LHCN-M2 (cell line): ENCODE measurements at places on chromosomes 13 and 19.

DNA sequence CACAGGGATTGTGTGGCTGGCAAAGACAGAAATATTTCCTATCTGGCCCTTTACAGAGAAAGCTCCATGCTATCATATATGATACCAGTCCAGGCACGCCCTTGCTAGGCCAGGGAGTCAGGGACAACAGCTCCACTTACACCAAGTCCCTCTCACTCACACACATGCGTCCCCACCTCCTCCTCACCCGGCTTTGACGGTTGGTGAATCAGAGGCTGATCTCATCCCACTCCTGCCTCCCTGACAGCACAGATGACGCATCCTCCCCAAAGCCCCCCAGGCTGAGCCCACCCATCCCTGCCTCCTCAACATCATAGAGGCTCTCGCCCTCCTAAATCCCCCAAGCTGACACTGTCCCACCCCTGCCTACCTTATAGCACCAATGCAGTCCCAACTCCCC is 62.7 kb downstream of the F2RL3 start:
- no peak for DNase-seq

DNA sequence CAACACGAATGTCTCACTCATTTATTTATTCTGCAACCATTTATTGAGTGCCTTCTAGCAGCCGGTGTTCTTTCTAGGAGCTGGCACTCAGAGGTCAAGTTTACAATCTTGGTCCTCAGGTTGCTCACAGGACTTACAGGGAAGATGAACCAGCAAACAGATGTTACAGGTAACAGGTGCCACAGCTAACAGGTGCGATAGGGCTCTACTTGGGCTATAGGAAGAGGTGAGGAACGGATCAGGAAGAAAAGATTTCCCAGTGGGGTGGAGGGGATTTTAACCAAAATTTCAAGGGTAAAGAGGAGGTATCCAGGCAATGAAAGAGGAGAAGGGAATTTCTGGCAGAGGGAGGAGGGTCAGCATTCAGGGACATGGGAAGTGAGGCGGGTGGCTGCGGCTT is 87.3 kb upstream of the FARP1 start:
- DNase-seq = no peak

- no peak for DNase-seq
Measured at GRCh38 chr13:50131920-50132903, 117.0 kb downstream of the KCNRG start.

DNA sequence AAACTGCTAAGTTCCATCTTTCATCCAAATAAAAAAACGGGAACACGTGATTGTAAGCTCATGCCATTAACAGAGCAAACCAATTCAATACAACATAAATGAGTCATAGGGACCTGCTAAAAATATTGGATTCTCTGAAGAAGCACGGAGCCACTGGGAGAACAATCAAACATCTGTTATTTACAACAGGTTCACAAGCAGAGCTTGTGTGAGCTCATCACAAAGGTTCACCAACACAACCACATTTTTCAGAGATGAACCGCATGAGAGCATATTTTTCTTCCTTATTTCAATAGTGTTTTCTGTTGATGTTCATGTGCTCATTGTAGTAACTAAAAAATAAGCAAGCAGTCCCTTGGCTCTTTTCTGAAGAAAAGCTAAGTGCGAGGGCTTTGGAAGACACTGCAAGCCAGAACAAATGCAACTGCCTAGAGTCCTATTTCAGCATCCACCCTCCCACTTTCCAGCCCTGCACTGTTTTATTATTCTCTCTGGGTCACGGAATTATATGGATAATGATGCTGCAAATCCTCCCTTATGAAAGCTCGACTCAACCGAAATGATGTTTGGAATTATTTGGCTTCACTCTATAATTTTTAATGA is 545.8 kb downstream of the LIG4 start:
- DNase-seq = no peak

DNA sequence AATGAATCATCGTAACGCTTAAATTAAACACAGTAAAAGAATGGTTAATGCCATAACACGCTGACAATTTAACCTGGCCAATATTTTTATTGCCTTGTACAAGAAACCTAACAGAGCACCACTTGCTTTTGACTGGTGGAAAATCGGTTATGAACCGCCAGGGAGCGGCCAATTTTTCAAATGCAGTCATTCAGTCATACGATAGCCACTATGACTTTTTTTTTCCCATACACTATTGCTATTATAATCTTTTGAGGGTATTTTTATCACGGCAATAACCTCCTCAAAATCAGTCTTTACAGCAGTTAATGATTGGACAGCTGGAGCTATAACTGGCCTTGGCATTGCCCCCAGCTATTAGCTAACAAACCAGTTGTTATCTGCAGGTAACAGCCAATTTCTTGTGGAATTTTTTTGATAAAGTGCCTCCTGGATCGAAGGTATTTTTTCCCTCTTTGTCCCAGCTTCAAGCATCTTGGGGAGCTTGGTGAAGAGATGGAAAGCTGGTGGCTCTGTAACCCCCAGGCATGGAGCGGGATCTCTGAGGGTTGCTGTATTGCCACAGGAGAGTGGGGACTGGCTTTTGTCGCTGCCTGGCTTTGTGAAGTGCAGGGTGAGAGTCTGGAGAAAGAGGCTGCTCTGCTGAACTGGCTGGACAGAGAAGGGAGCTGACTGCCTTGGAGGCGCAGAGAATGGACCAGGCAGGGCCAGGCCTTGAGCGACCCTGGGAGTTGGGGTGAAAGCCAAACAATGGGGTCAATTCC is 198.4 kb upstream of the ZNF536 start:
- DNase-seq = no peak

GRCh38 chr19:38135150-38135998 is 88.6 kb downstream of the DPF1 start:
- DNase-seq = peak; percentile 40

- DNase-seq = no peak
Measured at GRCh38 chr19:29001597-29002245, 211.2 kb downstream of the UQCRFS1 start.

- DNase-seq = no peak
Measured at GRCh38 chr13:39760521-39760920, 105.1 kb downstream of the COG6 start.

- peak; percentile 54 for DNase-seq
Measured at GRCh38 chr13:75666646-75667351, 30.7 kb downstream of the LMO7 start.

GRCh38 chr13:24112791-24113190 is 47.7 kb upstream of the SPATA13 start:
- peak; percentile 41 for DNase-seq

DNA sequence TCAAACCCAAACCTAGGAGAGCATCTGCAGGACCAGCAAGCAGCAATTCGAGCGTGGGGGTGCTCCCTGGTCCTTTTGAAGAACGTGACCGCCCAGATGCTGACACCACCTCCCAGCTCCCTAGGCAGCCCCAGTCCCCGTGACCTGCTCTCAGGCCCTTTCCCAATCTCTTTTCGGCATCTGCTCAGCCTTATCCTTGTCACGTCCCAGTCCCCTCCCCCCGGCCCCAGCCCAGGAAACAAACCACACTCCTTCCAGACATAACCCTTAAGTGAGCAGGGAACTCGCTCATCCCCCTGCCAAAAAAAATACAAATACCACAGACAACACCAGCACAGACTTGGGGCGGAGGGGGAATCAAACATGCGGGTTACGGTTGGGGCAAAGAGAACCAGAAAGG is 3.3 kb downstream of the MLLT1 start:
- DNase-seq = peak; percentile 81

DNA sequence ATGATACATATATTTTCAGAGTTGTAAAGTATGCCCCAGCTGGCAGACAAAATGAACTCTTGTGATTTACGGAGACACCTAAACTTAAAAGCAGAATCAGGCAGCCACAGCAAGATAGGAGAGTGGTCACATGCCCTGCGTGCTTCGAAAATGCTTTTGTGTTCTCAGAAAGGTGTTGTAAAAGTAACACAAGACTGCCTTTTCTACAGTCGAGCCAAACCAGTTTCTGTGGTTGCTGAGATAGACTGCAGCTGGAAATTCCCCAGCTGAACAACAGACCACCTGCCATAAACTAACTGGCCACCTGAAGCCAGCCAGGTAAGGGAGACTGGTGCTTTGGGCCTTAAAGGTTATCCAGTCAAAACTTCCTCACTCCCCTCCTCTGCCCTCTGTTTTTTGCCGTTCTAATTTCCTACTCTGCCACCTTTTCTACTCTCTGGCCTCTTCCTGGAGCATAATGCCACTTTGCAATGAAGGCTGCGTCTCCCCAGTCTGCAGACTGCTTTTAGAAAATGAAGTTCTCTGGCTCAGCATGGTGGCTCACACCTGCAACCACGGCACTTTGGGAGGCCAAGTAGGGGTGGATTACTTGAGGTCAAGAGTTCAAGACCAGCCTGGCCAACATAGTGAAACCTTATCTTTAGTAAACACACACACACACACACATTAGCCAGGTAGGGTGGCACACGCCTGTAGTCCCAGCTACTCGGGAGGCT is 381.2 kb upstream of the SLITRK1 start:
- DNase-seq = no peak

GRCh38 chr13:73937441-73937840 is 196.8 kb downstream of the KLF12 start:
- DNase-seq = peak; percentile 50

GRCh38 chr19:55529636-55530234 is 7.2 kb downstream of the SBK2 start:
- DNase-seq = no peak

DNA sequence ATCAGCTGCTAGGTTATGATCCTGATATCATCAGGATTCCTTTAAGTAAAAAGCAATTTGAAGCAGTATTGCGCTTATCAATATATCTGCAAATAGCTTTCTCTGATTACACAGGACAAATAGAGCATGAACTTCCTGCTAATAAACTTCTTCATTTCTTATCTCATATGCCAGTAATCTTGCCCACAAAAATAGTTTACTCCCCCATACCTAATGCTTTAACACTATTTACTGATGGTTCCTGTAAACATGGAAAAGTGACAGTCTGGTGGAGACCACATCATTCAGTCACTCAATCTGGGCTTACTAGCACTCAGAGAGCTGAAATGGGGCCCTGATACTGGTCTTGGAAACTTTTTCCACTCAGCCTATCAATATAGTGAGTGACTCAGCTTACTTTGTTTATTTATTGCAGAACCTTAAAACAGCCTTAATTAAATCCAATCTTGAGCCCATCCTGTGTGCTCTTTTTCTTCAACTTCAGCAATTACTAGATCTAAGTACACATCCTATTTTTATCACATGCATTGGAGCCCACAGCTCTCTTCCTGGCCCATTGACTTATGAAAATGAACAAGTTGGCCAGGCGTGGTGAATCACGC is 1464.3 kb downstream of the UQCRFS1 start:
- no peak for DNase-seq

- DNase-seq = no peak
Measured at GRCh38 chr13:26829716-26830115, 69.1 kb upstream of the GPR12 start.
